ENCODE measurements at places on chromosomes 12 and 14. TPM values are rescaled to one million over a fixed set of nuclear protein-coding genes. Genes with fewer than 3 reads are reported as not detected.

Gene FZD10
- total RNA-seq, result 0.04 TPM

Gene MANSC1
- 0.39 TPM for total RNA-seq

Gene RNF212B
- total RNA-seq, result not detected

Gene GLIPR1
- total RNA-seq, result 42.0 TPM

Gene NEDD1
- total RNA-seq, result 46.8 TPM

Gene EPYC
- 5.6 TPM for total RNA-seq

Gene EIF4B
- total RNA-seq, result 559 TPM

Gene SYCP3
- not detected for total RNA-seq

Gene C14orf132
- total RNA-seq, result 7.4 TPM

- DNase-seq, result no peak
These were observed 89.3 kb downstream of the IRF2BPL start for GRCh38 chr14:76939015-76939742.

- DNase-seq, result no peak
These were observed 8.2 kb upstream of the SSPN start for GRCh38 chr12:26187014-26187798.

DNA sequence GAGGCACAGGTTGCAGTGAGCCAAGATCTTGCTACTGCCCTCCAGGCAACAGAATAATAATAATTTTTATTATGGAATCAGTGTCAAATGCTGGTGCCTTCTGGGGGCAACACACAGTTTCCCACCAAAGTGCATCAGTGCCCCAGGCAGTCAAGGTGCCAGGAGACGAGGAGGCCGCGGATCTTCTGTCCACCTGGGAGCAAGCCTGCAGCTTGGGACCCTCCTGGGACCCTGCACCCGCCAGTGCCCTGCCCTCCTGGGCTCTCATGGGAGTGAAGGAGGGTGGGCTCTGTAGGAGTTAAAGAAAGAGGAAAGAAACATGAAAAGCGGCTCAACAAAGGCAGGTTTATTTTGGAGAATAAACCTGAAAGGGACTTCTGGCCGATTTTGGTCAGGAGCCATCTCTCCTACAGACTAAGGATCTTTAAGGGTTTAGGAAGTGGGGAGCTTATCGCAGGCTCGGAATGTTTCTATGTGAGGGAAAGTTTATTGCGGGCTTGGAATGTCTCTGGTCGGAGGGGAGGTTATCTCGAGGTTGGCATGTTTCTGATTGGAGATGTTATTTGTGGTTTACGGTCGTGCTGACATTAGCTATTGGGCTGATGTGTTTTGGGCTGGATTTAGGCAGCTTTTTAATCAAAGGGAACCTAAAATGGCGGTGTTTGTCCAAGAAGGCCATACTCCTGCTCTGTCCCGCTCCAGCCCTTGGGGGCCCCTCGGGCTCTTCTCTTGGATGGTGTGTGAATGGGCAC lies 1.1 kb upstream of the ASPG start:
- no peak for DNase-seq

DNA sequence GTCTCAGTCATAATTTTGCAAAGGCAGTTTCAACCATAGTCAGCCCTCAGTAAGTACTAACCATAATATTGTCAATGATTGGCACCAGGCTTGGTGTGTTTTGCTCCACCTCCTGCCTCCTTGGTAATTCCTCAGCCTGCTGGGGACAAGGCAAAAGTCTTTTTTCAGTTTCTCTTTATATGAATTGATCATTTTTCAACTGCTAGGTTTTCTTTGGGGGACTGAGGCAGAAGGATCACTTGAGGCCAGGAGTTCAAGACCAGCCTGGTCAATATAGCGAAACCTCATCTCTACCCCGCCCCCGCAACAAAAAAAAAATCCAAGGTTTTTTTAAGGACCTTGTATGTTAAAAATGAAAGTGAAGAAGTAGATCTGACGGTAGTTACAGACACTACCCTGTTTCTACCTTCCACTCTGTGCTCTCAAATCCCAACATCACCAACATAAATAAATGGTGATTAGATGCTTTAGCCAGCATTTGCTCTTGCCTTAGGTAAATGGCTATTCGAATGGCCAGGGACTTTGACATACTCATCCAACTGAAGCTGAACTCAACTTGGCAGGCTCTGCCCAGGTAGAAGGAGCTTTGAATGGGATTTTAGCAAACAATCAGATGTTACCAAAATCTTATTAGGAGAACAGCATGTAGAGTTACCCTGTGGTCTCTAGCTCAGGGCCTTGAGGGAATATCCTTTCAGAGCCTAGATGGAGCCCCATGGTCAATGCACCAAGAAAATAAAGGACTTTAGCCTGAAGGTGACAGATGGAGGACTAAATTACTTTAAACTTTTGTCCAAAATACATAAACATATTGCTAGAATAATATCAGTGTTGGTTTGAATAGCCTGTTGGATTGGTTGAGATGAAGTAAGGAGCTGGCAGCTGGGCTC lies 126.9 kb upstream of the AMIGO2 start:
- DNase-seq, result no peak

- no peak for DNase-seq
These were observed 5.0 kb downstream of the GAPDH start for GRCh38 chr12:6539314-6539682.

- DNase-seq, result no peak
These were observed 9.4 kb downstream of the PSMB5 start for GRCh38 chr14:23025151-23025814.

- no peak for DNase-seq
These were observed 536.8 kb upstream of the ATP2B1 start for GRCh38 chr12:90245391-90245790.

- DNase-seq, result peak; percentile 42
These were observed 8.5 kb downstream of the CTDSP2 start for GRCh38 chr12:57837864-57838562.

GRCh38 chr12:112906712-112907414 lies at the start of gene OAS1:
TSS of gene OAS1 (plus strand) at chr12:112906962. CDS start at chr12:112907040, 78 bp downstream.
- peak; percentile 81 for DNase-seq

DNA sequence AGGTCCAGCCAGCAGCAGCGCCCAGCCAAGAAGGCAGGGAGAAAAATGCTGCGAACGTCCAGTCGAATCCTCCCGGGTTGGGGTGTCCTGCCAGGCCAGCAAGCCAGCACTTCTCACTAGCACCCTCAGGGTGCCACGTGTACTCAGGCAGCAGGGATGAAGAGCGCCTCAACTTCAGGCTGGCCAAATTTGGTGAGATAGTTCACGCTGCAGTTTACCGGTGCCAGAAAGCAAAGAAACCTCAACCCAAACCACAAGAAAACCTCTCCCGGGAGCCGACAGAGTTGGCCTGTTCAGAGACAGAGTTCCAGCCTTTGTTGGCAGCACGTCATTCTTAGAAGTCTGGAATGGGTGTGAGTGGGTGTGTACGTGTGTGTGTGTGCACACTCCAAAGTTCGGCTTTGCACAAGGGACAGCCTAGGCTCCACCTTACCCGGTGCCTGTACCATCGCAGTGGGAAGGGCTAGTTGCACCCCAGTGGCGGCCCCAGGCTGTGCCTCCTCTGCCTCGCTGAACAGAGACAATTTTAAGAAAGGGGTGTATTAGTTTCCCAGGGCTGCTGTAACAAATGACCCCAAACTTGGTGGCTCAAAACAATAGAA lies 42.1 kb downstream of the ELK3 start:
- no peak for DNase-seq

DNA sequence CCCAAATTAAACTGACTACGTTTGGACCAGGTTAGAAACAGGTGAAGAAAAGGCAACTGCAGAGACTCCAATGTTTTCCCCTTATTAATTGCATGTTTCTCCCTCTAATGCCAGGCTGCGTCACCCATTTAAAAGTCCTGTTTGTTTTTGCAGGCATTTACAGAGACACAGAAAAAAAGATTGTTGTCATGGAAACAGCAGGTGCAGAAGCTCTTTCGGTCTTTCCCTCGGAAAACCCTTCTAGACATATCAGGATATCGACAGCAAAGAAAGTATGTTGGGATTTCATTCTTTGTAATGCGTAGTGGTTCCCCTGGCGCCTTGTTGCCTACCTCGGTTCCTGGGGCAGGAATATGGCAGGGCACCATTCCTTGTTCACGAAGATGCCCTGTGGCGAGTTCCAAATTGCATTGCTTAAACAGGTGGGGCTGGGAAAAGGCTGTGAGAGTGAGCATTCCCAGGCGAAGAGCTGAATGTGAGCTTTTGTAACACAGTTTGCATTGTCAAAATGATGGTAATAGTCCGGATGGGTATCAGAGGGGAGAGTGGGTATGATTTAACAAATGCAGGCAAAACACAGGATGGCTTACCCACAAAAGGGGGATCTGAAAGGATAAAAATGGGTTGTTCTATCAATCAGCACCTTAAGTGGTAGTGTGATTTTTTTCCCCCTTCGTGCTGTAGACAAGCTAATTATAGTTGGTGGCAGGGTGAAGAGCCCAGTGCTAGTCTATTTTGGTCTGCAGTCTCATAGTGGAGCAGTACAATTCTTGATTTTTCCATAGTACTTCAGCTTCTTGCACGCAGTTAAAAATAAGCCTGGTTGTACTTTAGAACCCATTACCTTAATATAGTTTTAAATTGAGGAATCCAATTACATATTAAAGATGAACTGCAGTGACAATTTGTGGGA lies 132.4 kb downstream of the GCH1 start:
- no peak for DNase-seq

DNA sequence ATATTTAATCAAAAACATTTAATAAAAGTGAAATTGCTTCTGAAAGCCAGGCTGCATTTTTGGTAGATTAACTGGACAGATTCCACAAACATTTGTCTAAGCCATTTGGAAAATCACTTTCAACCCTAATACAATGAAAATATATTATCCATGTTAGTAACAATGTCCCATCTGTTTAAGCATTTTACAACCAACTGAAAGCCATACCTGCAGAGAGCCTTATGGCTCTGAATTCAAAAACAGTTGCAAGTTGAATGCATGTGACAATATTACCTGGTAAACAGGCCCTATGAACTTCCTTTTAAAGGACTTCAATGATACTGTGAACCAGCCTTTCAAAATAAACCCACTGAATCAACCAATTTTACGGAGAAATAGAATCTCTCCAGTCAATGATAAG lies 468.1 kb downstream of the BTG1 start:
- DNase-seq, result no peak

- no peak for DNase-seq
These were observed 274.2 kb downstream of the FUT8 start for GRCh38 chr14:65686761-65687160.

- no peak for DNase-seq
These were observed 2.4 kb upstream of the PDE6H start for GRCh38 chr12:14970473-14970872.

DNA sequence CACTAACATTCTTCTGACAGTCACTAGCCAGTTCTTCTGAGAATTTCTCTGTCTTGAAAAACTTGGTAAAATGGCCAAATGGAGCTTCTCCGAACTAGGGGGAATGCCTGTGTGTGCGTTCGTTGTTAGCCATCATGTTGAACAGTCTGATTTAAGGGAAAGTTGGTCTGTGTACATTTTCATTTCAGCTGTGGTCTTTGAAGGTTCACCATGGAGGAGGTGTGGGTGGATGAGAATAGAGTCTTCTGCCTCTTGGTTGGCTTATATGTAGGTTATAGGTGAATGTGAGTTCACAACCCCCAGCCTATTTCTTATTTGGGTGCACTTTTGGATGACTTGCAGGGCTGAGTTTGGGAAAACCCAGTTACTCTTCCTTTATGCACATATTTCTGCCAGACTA lies 12.9 kb downstream of the ETV6 start:
- DNase-seq, result no peak

GRCh38 chr14:39396448-39396847 lies 35.8 kb downstream of the FBXO33 start:
- no peak for DNase-seq

GRCh38 chr12:29035112-29035511 lies 114.0 kb upstream of the FAR2 start:
- DNase-seq, result no peak

DNA sequence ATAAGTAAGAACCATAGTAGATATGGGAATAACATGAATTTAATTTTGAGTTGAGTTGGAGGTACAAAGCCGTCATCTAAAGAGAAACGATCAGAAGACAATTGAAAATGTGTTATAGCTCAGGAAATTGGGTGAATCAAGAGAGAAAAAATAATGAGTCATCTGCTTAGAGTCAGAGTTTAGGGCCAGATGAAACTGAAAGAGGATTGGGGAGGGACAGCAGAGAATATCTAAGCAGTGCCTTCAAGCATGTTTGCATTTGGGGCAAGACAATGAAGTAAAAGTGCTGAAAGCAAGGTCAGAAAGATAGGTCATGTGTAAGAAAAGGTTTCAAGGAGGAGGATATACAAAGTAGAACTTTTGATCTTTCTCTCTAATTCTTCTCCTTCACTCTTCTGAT lies 49.4 kb downstream of the SLC15A5 start:
- no peak for DNase-seq

DNA sequence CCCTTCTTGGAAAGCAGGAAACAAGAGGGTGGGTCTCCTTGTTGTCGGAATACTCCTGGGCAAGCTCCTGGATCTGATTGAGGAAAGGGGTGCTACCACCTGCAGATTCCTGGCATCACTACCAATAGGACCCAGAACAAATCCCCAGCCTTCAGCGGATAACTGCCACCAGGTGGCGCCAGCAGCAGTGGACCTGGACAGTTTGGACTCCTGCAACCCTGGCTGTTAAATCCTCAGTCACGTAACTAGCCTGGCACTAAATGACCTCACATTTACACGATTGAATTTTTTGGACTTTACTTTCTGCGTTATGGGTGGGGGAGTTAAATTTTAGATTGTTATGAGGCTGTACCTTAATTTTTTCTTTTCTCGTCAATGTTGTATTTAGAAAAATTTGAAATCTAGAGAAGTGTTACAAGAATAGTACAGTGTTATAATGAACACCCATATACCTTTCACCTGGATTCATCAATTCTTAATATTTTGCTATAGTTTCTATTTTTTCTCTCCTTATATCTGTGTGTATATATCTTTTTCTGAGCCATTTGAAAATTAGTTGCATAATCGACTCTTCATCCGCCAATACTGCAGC lies 95.6 kb downstream of the GAS2L3 start:
- DNase-seq, result peak; percentile 71
